Skin of body (tissue), 3 donors: ENCODE measurements at places on chromosomes 3 and 15.
A peak's percentile ranks its signal among the peaks of the same experiment; 100 is the strongest.

GRCh38 chr15:89641053-89641452 is 14.2 kb downstream of the KIF7 start:
- DNase-seq = no peak

- DNase-seq = no peak
Measured at GRCh38 chr3:133396906-133397305, 3.0 kb upstream of the BFSP2 start.

GRCh38 chr3:51946796-51947195 is 4.6 kb downstream of the PARP3 start:
- no peak for DNase-seq

DNA sequence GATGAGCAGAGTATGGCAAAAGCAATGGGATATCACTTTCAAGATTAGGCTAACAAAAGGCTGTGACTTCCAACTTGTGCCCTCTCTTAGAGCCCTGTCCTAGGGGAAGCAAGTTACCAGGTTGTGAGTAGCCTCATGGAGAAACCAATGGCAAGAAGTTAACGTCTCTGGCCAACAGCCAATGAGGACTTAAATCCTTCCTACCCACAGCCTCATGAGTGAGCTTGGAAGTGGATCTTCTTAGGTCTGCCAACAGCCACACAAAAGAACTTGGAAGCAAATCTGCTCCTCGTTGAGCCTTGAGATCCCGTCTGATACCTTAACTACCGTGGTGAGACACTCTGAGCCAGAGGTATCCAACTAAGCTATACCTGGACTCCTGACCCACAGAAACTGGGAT is 5.7 kb downstream of the NME9 start:
- no peak for DNase-seq

DNA sequence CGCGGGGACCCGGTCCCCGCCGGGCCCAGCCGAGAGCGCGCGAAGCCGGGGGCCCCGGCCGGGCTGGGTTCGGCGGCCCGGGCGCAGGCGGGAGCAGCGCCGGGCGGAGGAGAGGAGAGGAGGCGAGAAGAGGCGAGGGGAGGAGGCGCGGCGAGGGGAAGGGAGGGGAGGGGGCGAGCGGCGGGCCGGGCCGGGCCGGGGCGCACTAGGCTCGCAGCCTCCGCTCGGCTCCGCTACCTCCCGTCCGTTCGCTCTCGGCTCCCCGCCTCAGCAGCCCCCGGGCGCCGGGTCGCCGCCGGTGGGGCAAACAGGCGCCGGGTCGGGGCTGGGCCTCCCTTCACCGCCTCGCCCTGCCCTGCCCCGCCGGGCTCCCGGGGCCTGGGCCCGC is 351 bp downstream of the INSYN1 start:
- no peak for DNase-seq

GRCh38 chr3:115790759-115791158 is 167.4 kb downstream of the GAP43 start:
- peak; percentile 9 for DNase-seq

DNA sequence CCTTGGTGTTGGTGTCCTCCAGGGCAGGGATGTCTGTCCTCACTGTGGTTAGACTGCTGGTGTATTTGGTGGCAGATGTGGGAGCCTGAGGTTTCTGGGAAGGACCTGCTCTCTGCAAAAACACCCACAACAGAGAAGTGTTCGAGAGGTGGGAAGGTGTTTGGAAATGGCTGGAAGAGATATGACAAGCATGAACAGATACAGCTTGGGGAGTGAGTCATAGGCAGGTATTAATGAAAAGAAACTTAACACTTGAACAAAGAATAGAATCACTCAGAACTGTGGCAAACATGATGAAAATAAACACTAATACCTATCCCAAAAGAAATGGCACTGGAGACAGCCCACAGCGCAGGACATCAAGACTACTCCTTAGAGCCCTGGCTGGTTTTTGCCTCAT is 192.4 kb upstream of the RORA start:
- no peak for DNase-seq

GRCh38 chr3:129058441-129059200 is 2.0 kb upstream of the GP9 start:
- DNase-seq = no peak

- DNase-seq = no peak
Measured at GRCh38 chr3:57411715-57412114, 119.2 kb upstream of the ASB14 start.

- no peak for DNase-seq
Measured at GRCh38 chr15:80948651-80949292, 40.8 kb downstream of the MESD start.

- no peak for DNase-seq
Measured at GRCh38 chr15:66716656-66717020, 14.6 kb downstream of the SMAD6 start.

GRCh38 chr3:5304789-5305683 is 117.5 kb downstream of the EDEM1 start:
- peak; percentile 53 for DNase-seq

GRCh38 chr3:5072100-5072816 is 49.8 kb upstream of the ARL8B start:
- no peak for DNase-seq

GRCh38 chr15:85313339-85313738 is 67.1 kb upstream of the AKAP13 start:
- DNase-seq = no peak

GRCh38 chr15:67708500-67708899 is 116.8 kb upstream of the SKOR1 start:
- DNase-seq = no peak

GRCh38 chr3:11643605-11644087 is at the start of gene VGLL4:
Gene VGLL4 (minus strand): TSS chr3:11643915. CDS start chr3:11643518, 397 bp downstream.
- peak; percentile 95 for DNase-seq

- no peak for DNase-seq
Measured at GRCh38 chr15:85474700-85475316, 94.4 kb downstream of the AKAP13 start.

- DNase-seq = no peak
Measured at GRCh38 chr3:31959951-31960792, 20.9 kb downstream of the OSBPL10 start.

- peak; percentile 91 for DNase-seq
Measured at GRCh38 chr3:97764407-97765238, at the start of gene ARL6. Gene ARL6 (plus strand): TSS chr3:97764758. CDS start chr3:97768108, 3,350 bp downstream.

DNA sequence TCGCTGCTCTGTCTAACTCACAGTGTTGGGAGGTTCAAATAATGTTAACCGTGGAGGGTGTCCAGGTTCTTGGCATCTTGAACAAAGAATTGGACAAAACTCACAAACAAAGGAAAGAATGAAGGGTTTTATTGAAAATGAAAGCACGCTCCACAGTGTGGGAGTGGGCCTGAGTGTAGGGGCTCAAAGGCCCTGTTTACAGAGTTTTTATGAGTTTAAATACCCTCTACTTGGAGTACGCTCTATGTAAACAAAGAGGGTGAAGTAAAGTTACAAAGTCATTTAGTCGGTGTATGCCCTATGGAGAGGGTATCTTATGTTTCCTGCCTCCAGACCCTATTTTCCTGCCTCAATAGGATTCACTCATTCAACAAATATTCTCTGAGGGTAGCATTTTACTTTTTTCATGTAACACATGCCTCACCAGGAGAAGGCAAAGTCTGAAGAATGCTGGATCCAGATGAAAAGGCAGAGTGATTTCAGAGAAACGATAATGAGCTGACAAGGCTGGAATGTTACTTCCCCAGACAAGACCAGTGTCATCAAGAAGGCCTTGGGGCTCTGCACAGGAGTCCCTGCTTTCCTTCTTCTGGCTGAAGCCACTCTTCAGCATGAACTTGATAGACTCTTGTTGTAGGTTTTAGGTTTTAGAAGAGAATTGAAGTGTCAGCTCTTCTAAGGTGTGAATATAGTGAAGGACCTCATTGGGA is 163.6 kb downstream of the FAM43A start:
- DNase-seq = no peak

DNA sequence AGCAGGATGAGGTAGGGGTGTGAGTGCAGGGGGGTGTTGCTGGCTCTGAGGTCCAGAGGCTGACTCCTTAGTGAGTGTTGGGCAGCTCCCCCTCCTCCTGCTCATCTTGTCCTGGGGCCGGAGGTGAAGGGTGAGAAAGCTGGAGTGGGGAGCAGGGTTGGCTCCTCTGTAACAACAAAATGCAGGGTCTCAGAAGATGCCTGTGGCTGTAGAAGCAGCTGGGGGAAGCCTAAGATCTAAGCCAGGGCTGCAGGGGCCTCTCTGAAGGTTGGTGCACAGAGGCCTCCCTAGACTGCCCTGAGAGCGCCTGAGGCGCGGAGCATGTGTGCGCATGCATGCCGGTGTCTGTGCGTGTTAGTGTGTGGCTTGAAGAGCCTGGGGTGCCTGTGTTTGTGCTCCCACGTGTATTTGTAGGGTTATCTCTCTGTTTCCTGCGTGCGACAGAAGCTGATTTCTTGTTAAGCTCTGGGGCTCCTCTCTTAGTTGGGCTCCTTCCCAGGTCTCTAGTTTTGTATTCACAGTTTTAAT is 5.3 kb upstream of the HDAC11 start:
- no peak for DNase-seq

- DNase-seq = no peak
Measured at GRCh38 chr3:27758083-27758482, 36.0 kb upstream of the EOMES start.

GRCh38 chr15:70440416-70441138 is 322.8 kb downstream of the UACA start:
- no peak for DNase-seq

DNA sequence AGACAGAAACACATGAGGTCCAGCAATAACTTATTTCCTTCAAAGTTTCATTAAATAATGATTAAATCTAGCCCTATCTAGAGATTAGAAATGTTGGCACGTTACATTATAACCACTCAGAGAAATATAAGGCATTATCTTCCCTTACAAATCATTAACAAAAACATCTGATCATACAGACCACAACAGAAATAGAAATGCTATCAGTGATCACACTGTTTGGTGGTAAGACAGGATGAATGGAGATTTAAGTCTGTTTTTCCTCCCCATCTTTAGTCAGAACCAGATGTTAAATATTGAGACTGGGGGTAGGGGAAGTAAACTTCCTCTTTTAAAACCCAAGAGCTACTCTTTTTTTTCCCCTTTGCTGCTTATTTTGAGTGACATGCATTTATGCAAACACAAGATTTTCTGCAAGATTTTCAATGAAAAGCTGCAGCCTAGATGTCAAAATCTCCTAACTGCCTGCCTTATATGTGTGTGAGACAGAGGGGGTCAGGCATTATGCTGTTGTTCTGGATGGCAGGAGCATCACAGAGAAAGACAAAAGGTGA is 70.4 kb downstream of the CBLB start:
- no peak for DNase-seq

- no peak for DNase-seq
Measured at GRCh38 chr15:77857419-77857818, 220.1 kb downstream of the TBC1D2B start.

DNA sequence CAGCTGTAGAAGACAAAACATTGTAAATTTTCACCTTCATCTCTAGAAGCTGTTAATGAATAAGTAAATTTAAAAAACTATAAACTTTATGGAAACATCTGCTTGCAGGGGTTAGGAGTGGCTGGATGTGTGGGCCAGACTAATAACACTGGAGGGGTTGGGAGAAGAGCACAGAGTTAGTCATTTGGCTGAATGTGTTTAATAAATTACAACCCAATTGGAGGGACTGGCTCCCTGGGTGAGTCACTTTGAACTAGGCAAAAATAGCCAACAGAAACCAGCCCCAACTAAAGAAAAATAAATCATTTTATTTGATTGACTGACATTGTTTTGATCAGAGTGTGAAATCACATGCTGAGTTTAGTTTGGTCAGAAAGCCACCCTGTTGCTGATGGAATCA is 21.8 kb downstream of the DGKG start:
- no peak for DNase-seq

DNA sequence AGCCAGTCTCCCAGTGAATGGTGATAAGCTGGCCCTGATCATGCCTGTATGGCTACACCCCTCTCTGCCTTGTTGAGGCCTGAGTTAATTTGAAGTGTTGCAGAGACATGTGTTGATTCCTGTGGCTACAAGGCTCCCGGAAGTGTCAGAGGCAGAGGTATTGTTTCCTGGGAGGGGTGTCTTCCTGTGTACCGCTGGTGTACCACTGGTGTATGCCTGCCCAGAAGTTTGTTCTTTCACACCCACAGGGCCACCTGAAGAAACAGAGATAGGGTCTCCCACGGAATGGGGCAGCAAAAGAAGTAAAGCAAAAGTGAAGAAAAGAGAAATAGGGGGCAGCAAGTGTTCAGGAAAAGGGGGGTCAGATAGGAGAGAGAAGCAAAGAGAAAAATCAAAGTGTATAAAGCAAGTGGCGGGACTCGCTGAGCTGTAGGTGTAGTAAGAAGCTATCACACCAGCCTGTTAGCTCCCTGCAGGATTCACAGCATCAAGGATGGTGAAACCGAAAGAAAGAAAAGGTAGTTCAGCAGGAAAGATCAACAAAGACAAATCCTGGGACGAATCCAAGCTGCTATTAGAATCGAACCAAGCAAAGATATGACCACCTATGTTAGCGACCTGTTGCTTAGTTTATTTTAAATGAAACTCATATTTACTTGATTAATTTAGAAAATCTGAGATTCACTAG is 36.6 kb upstream of the CD47 start:
- no peak for DNase-seq

- DNase-seq = no peak
Measured at GRCh38 chr3:62968128-62968527, 92.9 kb upstream of the CADPS start.

DNA sequence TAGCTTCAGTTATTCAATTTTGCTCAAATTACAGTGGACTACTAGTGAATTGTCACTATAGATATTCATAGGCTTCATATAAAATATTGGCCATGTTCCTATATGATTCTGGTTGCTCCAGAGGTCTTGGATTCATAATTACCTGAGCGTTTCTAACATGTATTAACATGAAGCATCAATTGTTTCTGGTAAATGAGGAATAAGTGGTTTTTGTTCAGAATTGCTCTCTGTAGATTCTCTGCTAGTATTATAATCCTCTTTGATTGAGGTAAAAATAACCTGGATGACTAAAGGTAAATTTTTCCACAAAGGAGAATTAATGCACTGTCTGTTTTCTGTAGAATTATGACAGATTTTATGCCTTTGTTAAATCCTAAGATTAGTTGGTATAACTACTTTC is 258.1 kb upstream of the CNTN6 start:
- no peak for DNase-seq

GRCh38 chr3:133849346-133849745 is 43.7 kb downstream of the SRPRB start:
- DNase-seq = no peak

GRCh38 chr3:26193558-26193957 is 403.7 kb downstream of the OXSM start:
- DNase-seq = no peak

GRCh38 chr3:33886015-33886414 is 87.6 kb downstream of the PDCD6IP start:
- no peak for DNase-seq

DNA sequence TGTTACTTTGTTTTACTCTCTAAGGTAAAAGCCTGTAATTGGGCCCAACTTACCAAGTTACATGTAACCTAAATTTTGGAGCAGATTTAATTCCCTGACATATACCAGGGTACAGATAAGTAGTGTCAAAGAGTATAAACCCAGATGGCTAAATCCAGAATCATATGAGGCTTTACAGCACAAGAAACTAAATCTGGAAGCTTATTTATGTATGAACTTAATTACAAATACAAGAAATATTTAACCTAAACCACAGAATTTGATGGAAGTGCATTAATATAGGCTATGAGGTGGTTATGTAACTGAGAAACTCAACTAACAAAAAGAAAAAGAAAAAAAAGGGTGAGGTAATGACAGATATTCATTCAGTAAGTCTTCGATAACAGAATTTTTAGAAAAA is 930.2 kb upstream of the ALCAM start:
- DNase-seq = no peak

GRCh38 chr3:127088511-127089351 is 104.2 kb upstream of the PRR23E start:
- no peak for DNase-seq

GRCh38 chr15:26759986-26760385 is 12.9 kb downstream of the GABRB3 start:
- no peak for DNase-seq
